GM19239 (cell line): ENCODE measurements at places on chromosomes 6 and 20.

GRCh38 chr6:40928307-40928706 lies 110.7 kb downstream of the UNC5CL start:
- no peak for DNase-seq

GRCh38 chr20:50092436-50092835 lies 20.5 kb downstream of the UBE2V1 start:
- DNase-seq, result no peak

- DNase-seq, result peak; percentile 40
Observed at GRCh38 chr20:16434062-16434664, 139.1 kb downstream of the KIF16B start.

- DNase-seq, result no peak
Observed at GRCh38 chr6:6943421-6943820, 164.3 kb upstream of the RREB1 start.

GRCh38 chr6:151240036-151240685 lies 394 bp downstream of the AKAP12 start:
- no peak for DNase-seq

- DNase-seq, result peak; percentile 41
Observed at GRCh38 chr6:29737707-29738630, 14.7 kb downstream of the HLA-F start.

DNA sequence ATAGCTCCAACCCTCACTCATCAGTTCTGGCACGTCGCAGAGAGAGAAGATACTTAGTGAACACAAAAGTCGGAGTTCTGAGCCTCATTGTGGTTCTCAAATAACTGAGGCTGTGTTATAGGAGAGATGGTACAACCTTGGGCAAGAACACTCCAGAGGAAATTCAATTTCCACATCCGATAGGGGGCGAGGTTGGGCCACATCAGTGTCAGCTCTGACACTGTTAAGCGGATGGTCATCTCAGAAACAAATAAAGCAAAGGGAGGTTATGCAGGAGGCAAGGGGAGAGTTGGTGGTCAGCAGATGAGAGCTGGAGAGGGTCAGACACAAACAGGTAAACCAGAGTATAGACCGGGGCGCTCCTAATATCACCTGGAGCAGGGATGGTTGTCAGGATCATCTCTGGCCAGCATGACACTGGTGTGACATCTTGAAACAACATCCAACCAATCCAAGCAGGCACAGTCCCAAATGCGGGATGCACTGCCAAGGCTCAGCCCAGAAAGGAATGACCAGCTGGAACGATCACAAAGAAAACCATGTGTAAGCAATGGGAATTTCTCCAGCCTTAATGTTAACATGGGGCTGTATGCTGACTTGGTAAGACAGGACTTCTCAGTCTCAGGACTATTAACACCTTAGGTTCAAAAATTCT lies 331.8 kb downstream of the HACE1 start:
- DNase-seq, result no peak

GRCh38 chr6:155275808-155276480 lies 12.1 kb downstream of the CLDN20 start:
- no peak for DNase-seq

DNA sequence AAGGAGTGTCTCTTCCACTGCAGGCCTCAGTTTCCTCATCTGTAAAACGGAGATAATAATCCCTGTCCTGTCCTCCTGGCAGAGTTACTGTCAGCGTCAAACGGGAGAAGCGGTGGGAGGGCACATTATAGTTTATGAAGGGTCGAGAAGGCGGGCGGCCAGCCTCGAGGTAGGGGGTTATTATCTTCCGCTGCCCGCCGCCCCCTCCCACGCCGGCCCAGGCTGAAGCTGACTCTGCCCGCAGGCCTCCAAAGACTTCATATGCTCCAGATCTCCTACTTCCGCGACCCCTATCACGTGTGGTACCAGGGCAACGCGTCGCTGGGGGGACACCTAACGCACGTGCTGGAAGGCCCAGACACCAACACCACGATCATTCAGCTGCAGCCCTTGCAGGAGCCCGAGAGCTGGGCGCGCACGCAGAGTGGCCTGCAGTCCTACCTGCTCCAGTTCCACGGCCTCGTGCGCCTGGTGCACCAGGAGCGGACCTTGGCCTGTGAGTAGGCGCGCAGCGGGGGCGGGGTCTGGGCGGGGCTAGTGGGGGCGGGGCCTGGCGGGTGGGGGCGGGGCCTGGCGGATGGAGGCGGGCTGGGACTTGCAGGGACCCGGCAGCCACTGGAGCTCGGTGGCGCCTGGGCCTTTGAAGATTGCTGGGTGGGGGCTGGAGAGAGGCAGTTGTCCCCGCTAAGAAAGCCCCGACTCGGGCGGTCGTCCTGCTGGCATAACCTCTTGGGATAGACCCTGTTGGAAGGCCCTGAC lies 2.8 kb downstream of the PROCR start:
- no peak for DNase-seq

DNA sequence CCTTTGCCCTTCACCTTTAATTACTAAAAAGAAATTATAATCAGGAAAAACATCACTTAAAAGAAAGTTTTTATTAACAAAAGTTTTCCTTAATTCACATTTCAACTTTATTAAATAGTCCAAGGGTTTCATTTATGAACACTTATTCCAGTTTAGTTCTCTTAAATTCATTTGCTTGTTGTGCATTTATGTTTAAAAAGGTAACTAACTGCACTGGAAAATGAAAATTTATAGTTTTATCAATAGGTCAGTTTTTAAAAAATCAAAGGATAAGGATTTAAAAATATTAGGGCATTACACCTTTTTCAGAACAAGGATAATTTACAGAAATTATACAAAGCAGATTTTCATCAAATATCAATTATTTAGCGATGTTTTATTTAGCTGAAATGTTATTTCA lies 958 bp upstream of the ATP5F1E start:
- no peak for DNase-seq

- peak; percentile 24 for DNase-seq
Observed at GRCh38 chr6:119148098-119148824, 69.8 kb upstream of the FAM184A start.

DNA sequence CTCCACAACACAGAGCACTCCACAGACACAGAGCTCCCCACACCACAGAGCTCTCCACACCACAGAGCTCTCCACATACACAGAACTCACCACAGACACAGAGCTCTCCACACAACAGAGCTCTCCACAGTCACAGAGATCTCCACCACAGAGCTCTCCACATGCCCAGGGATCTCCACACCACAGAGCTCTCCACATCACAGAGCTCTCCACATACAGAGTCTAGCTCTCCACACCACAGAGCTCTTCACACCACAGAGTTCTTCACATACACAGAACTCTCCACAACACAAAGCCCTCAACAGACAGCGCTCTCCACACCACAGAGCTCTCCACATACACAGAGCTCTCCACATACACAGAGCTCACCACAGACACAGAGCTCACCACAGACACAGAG lies 55.3 kb downstream of the ERMARD start:
- no peak for DNase-seq

GRCh38 chr6:64782877-64783276 lies 924.1 kb downstream of the EYS start:
- no peak for DNase-seq

- no peak for DNase-seq
Observed at GRCh38 chr6:155628306-155628705, 172.7 kb upstream of the NOX3 start.

GRCh38 chr6:17392978-17393891 lies at the start of gene CAP2:
Gene CAP2, plus strand, starts transcription at chr6:17393595. Its CDS starts 27,961 bp downstream, at chr6:17421556.
- DNase-seq, result no peak

GRCh38 chr6:13554929-13555333 lies 19.5 kb upstream of the SIRT5 start:
- no peak for DNase-seq

DNA sequence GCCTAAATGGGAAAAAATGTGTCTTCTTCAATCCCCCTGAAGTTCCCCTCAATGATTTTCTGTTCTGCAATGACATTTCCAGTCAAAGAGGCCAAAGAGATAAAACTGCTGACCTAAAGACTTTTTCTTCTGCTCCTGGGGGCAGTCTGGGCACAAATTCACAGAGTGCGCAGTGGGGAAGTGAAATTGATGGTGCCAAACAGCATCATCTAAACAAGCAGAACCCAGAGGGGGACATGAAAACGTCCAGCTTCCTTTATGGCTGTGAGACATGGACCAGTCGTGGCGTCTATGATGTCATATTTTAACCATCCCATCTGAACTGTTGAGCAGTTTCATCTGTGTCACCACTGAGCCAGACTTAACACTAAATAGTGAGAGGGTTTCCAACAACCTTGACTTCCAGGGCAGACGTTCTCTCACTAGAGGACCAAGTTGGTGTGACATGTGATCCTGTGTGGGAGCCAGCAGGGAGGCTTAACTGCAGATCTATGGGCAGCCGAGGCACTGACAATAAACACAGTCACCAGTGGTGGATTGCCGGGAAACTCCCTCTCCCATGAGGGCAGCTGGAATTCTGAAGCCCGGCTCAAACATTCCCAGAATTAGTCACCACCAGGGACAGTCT lies 12.4 kb downstream of the SCML4 start:
- no peak for DNase-seq

DNA sequence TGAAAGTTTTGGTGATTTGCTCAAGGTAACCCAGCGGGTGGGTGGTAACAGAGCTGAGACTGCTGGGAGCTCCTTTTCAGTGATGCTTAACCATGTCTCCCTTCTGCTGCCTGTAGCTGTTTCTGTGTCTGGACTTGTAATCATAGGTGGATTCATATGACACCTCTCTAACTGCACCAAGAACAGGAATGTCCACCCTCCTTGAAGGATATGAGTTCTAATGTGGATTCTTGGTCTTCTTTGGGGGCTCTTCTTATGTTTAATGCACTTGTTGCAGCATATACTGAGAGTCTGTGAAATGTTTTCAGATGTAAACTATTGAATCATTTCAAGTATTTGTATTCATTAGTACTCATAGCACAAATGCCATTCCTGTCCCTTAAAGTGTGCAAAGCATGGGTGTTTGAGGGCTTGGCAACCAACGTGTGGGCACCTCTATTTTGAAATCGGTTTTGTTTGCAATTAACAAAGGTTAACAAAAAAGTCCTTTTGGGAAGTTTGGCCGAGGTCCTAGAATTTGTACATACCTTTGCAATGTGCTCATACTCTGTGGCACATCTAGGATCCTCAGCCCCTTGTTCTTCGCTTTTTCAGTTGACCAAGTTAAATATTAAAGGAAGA lies 138.0 kb downstream of the SOX4 start:
- DNase-seq, result no peak

DNA sequence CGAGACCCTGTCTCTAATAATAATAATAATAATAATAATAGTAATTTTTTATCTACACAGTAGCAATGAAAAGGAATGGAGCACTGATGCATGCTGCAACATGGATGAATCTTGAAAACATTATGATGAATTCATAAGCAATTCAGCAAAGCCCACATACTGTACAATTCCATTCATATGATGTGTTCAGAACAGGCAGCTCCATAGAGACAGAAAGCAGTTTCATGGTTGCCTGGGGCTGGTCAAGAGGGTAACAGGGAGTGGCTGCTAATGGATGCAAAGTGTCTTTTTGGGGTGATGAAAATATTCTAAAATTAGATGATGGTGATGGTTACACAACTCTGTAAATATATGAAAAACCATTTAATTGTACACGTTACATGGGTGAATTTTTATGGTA lies 43.6 kb downstream of the SLC24A3 start:
- no peak for DNase-seq

DNA sequence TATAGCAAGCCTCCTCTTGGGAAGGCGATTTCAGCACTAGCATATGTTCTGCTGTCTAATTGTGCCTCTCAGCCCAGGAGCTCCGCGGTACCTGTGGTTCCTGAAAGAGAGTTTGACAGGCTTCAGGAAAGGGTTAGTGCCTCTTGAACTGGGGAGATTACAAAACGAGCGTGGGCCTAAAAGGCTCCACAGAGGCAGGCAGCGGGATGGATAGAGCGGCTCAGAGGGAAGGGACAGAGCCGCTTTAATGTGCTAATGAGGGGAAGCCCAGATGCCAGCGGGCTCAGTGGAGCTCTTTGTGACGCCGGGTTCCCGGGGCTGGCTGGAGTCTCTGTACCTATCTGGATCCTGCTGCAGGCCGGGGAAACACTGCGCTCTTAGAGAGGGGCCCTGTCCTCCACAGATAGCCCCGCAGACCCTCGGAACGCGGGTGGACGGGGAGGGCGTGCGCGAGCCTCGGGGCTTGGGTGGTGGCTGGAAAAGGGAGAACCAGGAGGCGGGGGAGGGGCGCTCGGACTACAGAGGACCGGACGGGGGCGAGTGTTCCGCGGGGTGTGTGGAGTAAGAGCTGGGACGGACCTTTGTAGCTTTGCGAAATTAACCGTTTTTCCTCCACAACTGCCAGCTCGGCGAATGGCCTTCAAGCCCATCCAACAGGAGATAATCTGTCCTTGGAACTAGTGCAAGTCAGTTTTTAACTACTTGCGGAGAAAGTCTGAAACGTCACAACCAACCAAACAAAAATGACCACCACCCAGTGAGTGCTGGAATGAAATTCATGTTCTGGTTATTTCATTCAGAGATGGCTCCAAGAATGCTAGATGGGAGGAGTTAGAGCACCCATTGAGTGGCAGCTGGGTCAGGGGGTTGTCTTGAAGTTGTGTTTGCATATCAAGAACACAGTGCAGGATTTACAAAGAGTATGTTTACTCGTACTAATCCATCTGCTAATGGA lies 13.0 kb downstream of the SLC35F1 start:
- DNase-seq, result no peak

DNA sequence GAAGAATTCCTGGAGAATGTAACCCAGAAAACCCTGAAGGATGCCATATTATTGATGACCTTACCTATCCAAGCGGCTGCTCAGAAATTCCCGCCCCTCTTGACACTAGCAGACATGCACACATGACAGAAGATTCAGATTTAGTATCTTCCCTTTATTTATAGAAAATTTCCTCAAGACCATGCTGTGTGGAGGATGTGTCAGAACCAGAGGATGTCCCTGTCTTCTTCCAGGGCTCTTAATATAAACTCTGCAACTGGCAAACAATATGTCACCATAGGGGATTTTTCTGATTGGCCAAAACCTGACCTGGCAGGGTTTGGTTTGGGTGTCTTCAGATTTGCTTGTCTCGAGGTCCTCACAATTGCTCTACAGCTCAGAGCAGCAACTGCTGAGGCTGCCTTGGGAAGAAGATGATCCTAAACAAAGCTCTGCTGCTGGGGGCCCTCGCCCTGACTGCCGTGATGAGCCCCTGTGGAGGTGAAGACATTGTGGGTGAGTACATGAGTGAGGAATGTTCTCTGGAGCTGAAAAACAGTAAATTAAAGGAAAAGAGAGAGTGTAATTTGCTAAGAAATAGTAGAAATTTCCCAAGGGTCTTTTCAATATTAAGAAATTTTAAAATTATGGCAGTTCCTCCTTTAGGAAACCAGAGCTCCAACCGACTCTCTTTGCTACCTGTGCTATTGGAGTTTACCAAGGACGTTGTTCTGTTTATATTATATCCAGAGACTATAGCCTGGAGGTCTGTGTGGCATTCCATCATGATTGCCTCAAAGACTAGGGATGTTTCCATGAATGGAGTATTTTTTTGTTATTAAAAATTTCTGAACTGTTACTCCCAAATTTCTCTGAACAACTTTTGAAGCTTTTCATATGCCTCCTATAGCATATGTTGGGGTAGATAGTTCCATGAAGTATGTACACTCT lies at the start of gene HLA-DQA2:
HLA-DQA2 (plus strand) TSS at position 361 of the 930 bp plus-strand sequence; CDS start at position 414, 53 bp downstream.
- DNase-seq, result no peak

- DNase-seq, result no peak
Observed at GRCh38 chr6:111198841-111199240, 111.5 kb downstream of the SLC16A10 start.
